Astrocyte (in vitro differentiated cells and primary cell): ENCODE measurements at places on chromosomes 16 and 17. TPM values are rescaled to one million over a fixed set of nuclear protein-coding genes. Genes with fewer than 3 reads are reported as not detected.
A peak's percentile ranks its signal among the peaks of the same experiment; 100 is the strongest.

DNA sequence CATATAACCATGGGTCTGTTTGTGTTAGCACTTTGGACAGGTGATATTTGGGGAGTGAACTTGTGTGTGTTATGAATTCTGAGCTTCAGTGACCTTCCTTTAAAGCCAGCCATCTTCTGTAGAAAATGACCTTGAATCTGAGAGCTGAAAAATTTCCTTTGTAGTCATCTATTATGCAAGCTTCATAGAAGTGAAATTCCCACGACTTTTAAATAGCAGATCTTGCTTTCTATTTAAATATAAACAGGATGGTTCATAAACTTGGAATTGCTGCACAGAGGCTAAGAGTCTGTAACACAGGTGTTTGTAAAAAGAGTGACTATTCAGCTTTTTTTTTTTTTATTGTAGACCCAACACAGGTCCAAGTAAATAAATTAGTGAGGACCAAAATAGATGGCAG, 85.5 kb downstream of the MARCHF10 start:
- no peaks in the 10 kb centered on the region for H3K36me3 ChIP-seq
- no peak overlapping the region for H3K27ac ChIP-seq
- no peak overlapping the region for H3K4me3 ChIP-seq
- DNase-seq = no peak

SRCIN1 gene
- total RNA-seq = 0.75 and 1.5 TPM in 2 replicates

DNA sequence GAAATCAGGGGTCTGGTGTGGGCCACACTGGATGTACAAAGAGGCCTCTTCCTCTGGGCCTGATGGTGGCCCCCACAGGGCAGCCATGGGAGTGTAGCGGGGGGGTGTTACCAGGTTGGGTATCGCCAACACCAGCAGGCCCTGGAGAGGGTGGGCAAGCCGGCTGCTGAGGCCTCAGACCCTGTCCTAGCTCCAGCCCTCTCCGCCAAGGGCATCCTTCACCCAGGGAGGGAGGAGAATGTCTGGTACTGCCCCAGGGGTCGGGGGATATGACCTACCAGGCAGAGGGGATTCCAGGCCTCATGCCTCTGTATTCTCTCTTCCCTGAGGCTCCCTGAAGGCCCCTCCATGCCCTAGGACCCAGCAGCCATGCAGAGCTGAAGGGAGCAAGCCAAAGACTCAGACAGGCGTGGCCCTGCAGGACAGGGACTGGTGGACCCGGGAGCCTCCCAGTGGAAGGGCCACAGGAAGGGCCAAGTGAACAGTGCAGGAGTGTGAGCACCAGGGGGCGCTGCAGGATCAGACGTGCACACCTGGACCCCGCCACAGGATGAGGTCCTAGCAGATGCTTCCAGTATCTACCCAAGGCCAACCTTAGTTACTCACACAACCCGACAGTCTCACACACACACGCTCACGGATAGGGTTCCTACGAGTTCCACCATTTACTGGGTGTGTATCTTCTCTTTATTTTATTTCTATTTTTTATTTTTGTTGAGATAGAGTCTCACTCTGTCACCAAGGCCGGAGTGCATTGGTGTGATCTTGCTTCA, 10.9 kb upstream of the CES4A start:
- H3K4me3 ChIP-seq = no peak overlapping the region
- H3K36me3 ChIP-seq = no peaks in the 10 kb centered on the region
- H3K27ac ChIP-seq = no peak overlapping the region
- H3K4me1 ChIP-seq = no peaks in the 10 kb centered on the region
- H3K27me3 ChIP-seq = no peaks in the 10 kb centered on the region

DNA sequence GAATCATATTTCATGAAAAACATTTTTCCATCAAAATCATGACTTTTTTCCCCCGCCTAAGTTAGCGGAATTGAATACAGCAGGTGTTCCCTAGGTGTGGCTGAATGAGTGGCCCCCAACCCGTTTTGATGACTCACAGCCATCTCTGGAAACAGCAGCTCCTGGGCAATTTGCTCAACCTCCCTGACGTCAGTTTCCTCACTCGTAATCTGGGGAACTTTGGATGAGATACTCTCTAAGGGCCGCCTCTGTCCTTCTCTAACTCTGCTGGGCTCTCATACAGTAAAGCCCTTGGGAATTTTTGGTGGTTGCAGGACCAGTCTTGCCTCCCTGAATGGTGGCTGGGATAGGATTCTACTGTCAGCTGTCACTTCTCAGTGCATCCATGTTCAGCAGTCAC, 11.6 kb upstream of the NTN1 start:
- no peak for DNase-seq
- H3K27me3 ChIP-seq = peaks cover 9% of the 10 kb centered on the region
- no peak overlapping the region for H3K4me3 ChIP-seq
- H3K27ac ChIP-seq = no peak overlapping the region
- H3K4me1 ChIP-seq = no peaks in the 10 kb centered on the region
- H3K36me3 ChIP-seq = no peaks in the 10 kb centered on the region

GRCh38 chr16:78755751-78756661, 656.6 kb downstream of the WWOX start:
- H3K27me3 ChIP-seq = no peaks in the 10 kb centered on the region
- no peaks in the 10 kb centered on the region for H3K4me1 ChIP-seq
- no peaks in the 10 kb centered on the region for H3K36me3 ChIP-seq
- no peak overlapping the region for H3K4me3 ChIP-seq
- no peak overlapping the region for H3K27ac ChIP-seq

KIAA0513 gene
- total RNA-seq = 6.2 and 7.5 TPM in 2 replicates

MAPT gene
- 2.1 and 2.2 TPM in 2 replicates for total RNA-seq

DNA sequence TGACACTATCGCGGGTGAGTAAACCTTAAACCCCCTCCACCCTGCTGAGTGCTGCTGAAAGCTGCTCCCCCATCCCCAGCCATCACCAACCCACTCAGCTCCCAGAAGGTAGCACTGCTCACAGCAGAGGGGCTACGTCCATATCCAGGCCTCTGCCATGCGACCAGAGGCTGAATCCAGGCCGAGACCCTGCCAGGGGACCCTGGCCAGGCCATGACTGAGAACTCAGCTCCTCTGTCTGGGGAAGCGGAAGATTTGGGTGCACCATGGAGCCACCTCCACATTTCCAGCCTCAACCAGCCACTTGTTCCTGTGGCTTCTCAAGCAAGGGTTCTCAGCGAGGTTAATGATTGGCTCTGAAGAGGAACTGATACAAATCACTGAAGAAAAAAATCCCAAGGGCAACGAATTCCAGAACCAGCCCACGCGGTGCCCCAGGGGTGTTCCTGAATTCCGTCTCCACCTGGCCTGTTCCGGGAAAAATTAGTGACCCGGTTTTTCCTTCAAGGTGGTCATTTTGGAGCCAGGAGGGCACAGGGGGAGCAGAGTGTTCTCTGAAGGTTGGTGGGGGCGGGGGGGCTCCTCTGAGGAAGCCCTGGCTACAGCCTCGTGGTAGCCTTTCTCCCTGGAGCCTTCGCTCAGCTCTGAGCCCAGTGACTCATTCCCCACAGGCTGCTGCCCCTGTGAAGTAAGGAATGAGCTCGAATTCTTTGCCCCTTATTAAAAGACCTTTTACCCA, 9.3 kb upstream of the SLC16A5 start:
- DNase-seq = peak; percentile 74
- peak overlapping the region; percentile 71 for H3K27ac ChIP-seq
- peaks cover 2% of the 10 kb centered on the region for H3K27me3 ChIP-seq

DNA sequence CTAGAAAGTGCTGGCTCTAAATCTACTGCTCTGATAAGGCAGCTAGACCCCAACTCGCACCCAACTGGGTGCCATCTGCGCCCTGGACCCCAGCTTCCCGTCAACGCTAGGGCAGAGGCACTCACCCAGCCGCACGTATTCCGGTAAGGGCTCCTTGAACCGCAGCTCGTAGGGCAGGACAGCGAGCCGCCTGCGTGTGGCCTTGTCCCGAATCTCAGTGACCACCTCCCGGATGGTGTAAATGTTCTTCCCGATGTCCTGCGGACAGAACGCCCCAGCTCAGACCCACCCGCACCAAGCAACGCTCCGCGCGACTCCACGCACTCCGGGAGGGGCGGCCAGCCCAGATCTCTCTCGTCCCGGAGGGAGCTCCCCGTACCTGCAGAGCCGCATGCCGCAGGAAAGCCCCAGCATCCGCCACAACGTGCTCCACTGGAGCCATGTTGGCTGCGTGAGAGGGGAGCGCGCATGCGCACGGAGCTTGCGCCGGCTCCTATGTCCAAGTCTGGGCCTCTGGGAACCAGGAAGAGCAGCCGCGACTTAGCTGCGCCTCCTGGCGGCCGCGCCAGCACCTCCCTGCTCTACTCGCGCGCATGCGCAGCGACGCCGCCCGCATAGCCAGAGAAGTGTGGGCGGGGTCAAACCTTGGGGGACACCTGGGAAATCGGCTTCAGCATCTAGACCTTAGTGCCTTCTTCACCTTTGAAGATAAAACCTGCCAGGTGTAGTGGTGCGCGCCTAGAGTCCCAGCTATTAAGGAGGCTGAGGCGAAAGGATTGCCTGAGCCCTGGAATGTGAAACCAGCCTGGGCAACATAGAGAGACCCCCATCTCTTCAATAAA, at the start of gene NOB1:
Gene NOB1 (minus strand): TSS at position 458 of the 842 bp plus-strand sequence. CDS start 16 bp downstream, at position 442.
- H3K4me1 ChIP-seq = peaks cover 7% of the 10 kb centered on the region
- DNase-seq = peak; percentile 83
- H3K4me3 ChIP-seq = peak within 1 kb of the TSS; percentile 92
- H3K36me3 ChIP-seq = peaks cover 18% of the 10 kb centered on the region
- H3K27me3 ChIP-seq = no peaks in the 10 kb centered on the region

BAIAP3 gene
- total RNA-seq = 1.4 and 2.6 TPM in 2 replicates

CHRNE gene
- total RNA-seq = 0.20 and 0.43 TPM in 2 replicates
